GM04504 (cell line): ENCODE measurements at places on chromosomes 7 and 10.

- no peak for DNase-seq
Measured at GRCh38 chr10:77261146-77261545, 376.5 kb downstream of the KCNMA1 start.

DNA sequence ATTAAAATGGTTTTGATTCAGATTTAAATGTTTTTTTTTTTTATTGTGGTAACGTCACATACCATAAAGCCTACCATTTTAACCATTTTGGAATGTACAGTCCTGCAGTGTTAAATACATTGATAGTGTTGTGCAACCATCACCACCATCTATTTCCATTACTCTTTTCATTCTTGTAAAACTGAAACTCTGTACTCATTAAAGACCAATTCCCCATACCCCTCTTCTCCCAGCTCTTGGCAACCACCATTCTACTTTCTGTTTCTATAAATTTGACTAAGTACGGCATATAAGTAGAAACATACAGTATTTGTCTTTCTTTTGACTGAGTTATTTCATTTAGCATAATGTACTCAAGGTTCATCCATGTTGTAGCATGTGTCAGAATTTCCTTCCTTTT, 96.2 kb downstream of the EXOC4 start:
- DNase-seq, result no peak

DNA sequence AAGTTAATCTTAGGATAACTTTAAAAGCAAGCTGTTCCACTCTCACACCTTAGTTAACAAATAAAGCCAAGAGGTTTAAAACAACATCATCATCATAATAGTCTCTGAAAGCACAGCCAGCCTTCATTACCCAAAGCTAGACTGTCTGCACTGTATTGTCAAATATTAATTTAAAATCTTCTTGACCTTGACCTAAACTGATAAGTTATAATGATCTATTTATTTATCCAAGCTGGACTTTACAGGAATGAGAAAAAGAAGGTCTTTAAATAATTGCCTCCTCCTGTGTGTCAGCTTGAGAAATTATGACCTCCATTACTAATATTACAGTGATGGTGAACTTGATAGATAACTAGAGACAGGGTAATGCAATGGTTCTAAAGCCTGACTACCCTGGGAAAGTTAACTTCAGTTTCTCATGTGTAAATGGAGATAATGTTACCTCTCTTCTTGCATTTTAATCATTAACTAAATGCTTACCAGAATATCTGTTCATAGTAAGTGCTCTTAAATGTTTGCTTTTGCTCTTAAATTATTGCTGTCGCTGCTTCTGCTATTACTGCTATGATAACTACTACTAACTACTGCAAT, 111.0 kb downstream of the KAT6B start:
- no peak for DNase-seq

GRCh38 chr10:86310291-86310690, 56.3 kb downstream of the GRID1 start:
- DNase-seq, result no peak

GRCh38 chr10:102645388-102645740, 1.1 kb downstream of the TRIM8 start:
- DNase-seq, result no peak

- DNase-seq, result no peak
Measured at GRCh38 chr7:158022601-158023000, 565.0 kb downstream of the PTPRN2 start.

- DNase-seq, result peak; percentile 10
Measured at GRCh38 chr10:72175149-72175548, 40.7 kb upstream of the ANAPC16 start.

- DNase-seq, result peak; percentile 17
Measured at GRCh38 chr10:120948889-120949608, 97.9 kb downstream of the WDR11 start.

- no peak for DNase-seq
Measured at GRCh38 chr7:27122077-27122910, 8.3 kb downstream of the HOXA4 start.

GRCh38 chr7:2607122-2607922, 24.5 kb upstream of the TTYH3 start:
- DNase-seq, result no peak

GRCh38 chr7:114356133-114356532, 58.5 kb upstream of the FOXP2 start:
- no peak for DNase-seq

GRCh38 chr10:13440185-13441061, 88.4 kb downstream of the BEND7 start:
- DNase-seq, result no peak
